Uterus (tissue), 4 donors: ENCODE measurements at places on chromosomes 1 and 21. TPM values are rescaled to one million over a fixed set of nuclear protein-coding genes. Genes with fewer than 3 reads are reported as not detected.
A peak's percentile ranks its signal among the peaks of the same experiment; 100 is the strongest.

The EPS8L3 gene
- total RNA-seq, result 0.29 TPM

GRCh38 chr1:70146488-70146887 is 58.9 kb downstream of the LRRC40 start:
- no peak overlapping the region for H3K27ac ChIP-seq
- no peaks in the 10 kb centered on the region for H3K4me1 ChIP-seq
- H3K27me3 ChIP-seq, result no peaks in the 10 kb centered on the region

GRCh38 chr1:51266791-51267190 is 30.7 kb downstream of the RNF11 start:
- no peak overlapping the region for H3K4me3 ChIP-seq
- H3K27ac ChIP-seq, result no peak overlapping the region
- no peaks in the 10 kb centered on the region for H3K36me3 ChIP-seq

GRCh38 chr1:112687785-112688496 is 13.5 kb downstream of the MOV10 start:
- H3K4me3 ChIP-seq, result no peak overlapping the region
- H3K27ac ChIP-seq, result no peak overlapping the region
- H3K4me1 ChIP-seq, result no peaks in the 10 kb centered on the region
- DNase-seq, result no peak

The UBIAD1 gene
- 21.2 TPM for total RNA-seq

GRCh38 chr1:55813618-55814017 is 598.5 kb upstream of the USP24 start:
- no peaks in the 10 kb centered on the region for H3K36me3 ChIP-seq
- H3K4me3 ChIP-seq, result no peak overlapping the region
- peak; percentile 84 for DNase-seq
- H3K27me3 ChIP-seq, result no peaks in the 10 kb centered on the region
- peak overlapping the region; percentile 62 for H3K27ac ChIP-seq
- H3K4me1 ChIP-seq, result peaks cover 3% of the 10 kb centered on the region

DNA sequence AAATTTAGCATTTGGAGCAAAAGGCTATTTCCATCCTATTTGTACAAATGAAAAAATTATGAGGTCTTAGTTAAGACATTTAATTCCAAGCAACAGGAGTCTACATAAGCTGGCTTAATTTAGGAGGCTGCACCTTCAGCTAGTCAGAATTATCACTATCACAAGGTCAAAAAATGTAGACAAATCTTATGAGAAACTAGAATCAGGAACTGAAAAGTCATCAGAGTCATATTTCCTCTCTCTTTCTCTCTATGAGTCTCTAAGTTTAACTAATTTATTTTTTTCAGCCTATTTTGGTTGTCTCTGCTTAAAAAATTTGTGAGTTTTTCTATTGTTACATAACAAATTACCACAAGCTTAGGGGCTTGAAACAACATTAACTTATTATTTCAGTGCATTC is 807.1 kb upstream of the PRMT6 start:
- no peaks in the 10 kb centered on the region for H3K4me1 ChIP-seq
- H3K4me3 ChIP-seq, result no peak overlapping the region
- no peak overlapping the region for H3K27ac ChIP-seq
- H3K36me3 ChIP-seq, result no peaks in the 10 kb centered on the region

GRCh38 chr1:193614817-193615216 is 428.4 kb upstream of the B3GALT2 start:
- no peaks in the 10 kb centered on the region for H3K27me3 ChIP-seq
- no peaks in the 10 kb centered on the region for H3K4me1 ChIP-seq
- no peak overlapping the region for H3K27ac ChIP-seq
- no peak overlapping the region for H3K4me3 ChIP-seq
- DNase-seq, result no peak

GRCh38 chr1:226884116-226884625 is 13.8 kb downstream of the PSEN2 start:
- no peaks in the 10 kb centered on the region for H3K27me3 ChIP-seq
- no peak overlapping the region for H3K4me3 ChIP-seq
- no peak overlapping the region for H3K27ac ChIP-seq
- no peaks in the 10 kb centered on the region for H3K36me3 ChIP-seq

DNA sequence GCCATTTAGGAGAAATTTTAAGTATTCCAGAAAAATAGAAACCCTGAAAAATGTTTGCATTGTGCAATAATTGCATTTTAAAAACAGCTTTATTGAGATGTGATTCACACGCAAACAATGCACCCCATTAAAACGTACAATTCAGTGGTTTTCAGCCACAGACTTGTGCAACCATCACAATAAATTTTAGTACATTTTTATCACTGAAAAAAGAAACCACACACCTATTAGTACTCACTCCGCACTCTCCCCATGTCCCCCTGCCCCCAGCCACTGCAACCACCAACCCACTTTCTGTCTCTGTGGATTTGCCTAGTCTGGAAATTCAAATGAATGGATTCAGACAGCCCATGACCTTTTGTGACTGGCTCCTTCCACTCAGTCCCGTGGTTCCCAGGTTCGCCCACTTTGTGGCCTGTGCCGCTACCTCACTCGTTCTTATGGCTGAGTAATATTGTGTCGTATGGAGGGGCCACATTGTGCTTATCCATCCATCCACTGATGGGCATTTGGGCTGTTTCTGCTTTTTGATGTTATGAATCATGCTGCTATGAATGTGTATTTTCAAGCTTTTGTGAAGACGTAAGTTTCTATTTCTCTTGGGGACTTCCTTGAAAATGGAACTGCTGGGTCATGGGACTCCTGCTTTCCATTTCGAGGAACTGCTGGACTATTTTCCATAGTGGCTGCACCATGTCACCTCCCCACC is 147.7 kb upstream of the ARHGEF16 start:
- H3K27me3 ChIP-seq, result no peaks in the 10 kb centered on the region
- DNase-seq, result no peak
- no peaks in the 10 kb centered on the region for H3K36me3 ChIP-seq

- DNase-seq, result no peak
- no peaks in the 10 kb centered on the region for H3K27me3 ChIP-seq
- H3K4me1 ChIP-seq, result no peaks in the 10 kb centered on the region
Observed at GRCh38 chr1:112852276-112852675, 103.7 kb downstream of the SLC16A1 start.

DNA sequence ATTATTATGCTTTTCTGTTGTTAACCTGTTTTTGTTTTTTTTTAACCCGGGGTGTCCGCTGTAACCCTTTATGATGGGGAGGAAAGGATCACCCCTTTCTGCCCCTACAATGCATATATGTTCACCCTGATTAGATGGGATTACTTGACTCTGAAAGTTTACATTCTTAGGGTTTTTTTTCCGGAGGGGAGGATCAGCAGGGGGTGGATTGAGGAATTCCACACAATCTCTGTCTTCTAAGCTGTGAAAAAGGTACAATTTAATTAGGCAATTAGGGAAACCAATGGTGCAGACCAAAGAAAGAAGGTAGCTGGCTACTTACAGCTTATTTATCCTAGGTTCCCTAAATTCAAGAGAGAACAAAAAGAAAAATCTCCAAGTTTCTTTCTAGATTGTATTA is 58.3 kb downstream of the EDEM3 start:
- no peak overlapping the region for H3K27ac ChIP-seq
- no peaks in the 10 kb centered on the region for H3K36me3 ChIP-seq
- H3K27me3 ChIP-seq, result no peaks in the 10 kb centered on the region
- H3K4me1 ChIP-seq, result no peaks in the 10 kb centered on the region

GRCh38 chr1:20141466-20141865 is 2.3 kb downstream of the PLA2G2F start:
- H3K4me3 ChIP-seq, result no peak overlapping the region
- no peak overlapping the region for H3K27ac ChIP-seq
- no peak for DNase-seq
- no peaks in the 10 kb centered on the region for H3K36me3 ChIP-seq
- no peaks in the 10 kb centered on the region for H3K27me3 ChIP-seq

DNA sequence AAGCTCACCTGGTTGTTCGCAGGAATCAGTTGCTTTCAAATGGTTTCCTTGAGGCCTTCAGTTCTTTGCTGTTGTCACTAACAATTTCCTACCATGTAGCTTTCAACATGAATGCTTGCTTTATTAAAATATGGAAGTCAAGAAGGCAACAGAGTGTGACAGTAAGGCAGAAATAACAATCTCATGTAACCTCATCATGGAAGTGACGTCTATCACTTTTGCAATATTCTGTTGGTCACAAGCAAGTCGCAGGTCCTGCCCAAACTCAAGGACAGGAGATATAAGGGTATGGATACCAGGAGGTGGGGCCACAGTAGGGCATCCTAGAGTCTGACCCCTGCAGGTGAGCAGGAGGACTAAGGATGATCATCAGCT is 296.8 kb upstream of the ZP4 start:
- H3K27ac ChIP-seq, result no peak overlapping the region
- no peak overlapping the region for H3K4me3 ChIP-seq
- H3K27me3 ChIP-seq, result no peaks in the 10 kb centered on the region

DNA sequence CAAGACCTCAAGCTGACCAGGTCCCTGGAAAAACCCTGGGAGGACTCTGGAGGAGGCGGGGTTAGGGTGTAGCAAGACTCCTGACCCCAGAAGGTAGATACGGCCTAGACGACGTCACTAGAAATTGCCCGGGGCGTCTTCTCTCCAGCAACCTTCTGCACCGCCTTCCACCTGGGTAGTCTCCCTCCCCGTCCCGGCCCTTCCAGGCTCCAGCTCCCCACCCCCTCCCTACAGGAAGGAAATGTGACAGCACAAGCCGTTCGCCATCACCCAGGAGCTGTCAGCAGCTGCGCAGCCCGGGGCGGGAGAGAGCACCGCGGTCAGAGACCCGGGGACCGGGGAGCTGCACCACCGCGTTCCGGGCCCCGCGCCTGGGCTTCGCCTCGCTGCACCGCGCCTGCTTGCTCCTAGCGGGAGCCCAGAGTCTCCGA is 20.0 kb downstream of the SERTAD4 start:
- H3K27me3 ChIP-seq, result no peaks in the 10 kb centered on the region
- H3K4me1 ChIP-seq, result no peaks in the 10 kb centered on the region
- no peak overlapping the region for H3K4me3 ChIP-seq
- no peak overlapping the region for H3K27ac ChIP-seq

- H3K27me3 ChIP-seq, result no peaks in the 10 kb centered on the region
- DNase-seq, result no peak
- H3K4me3 ChIP-seq, result no peak overlapping the region
- no peak overlapping the region for H3K27ac ChIP-seq
Observed at GRCh38 chr1:218401998-218402785, 57.1 kb downstream of the TGFB2 start.

The BCAS2 gene
- total RNA-seq, result 61.2 TPM

GRCh38 chr1:226498640-226499008 is 49.9 kb upstream of the STUM start:
- no peaks in the 10 kb centered on the region for H3K4me1 ChIP-seq
- no peaks in the 10 kb centered on the region for H3K36me3 ChIP-seq

- DNase-seq, result no peak
- H3K4me3 ChIP-seq, result no peak overlapping the region
- H3K36me3 ChIP-seq, result no peaks in the 10 kb centered on the region
- peak overlapping the region; percentile 46 for H3K27ac ChIP-seq
Observed at GRCh38 chr1:91527781-91528180, 27.1 kb downstream of the CDC7 start.

The PTPRF gene
- total RNA-seq, result 77.6 TPM

- H3K4me1 ChIP-seq, result no peaks in the 10 kb centered on the region
- H3K27ac ChIP-seq, result no peak overlapping the region
- no peaks in the 10 kb centered on the region for H3K27me3 ChIP-seq
- no peak overlapping the region for H3K4me3 ChIP-seq
- no peaks in the 10 kb centered on the region for H3K36me3 ChIP-seq
Observed at GRCh38 chr1:82019508-82019907, 218.8 kb downstream of the ADGRL2 start.
